ENCODE measurements at places on chromosomes 16 and 17.
A peak's percentile ranks its signal among the peaks of the same experiment; 100 is the strongest.

- H3K4me3 ChIP-seq, result no peak overlapping the region
- H3K27me3 ChIP-seq, result no peaks in the 10 kb centered on the region
- H3K36me3 ChIP-seq, result no peaks in the 10 kb centered on the region
- no peak for DNase-seq
These were observed 118.6 kb downstream of the PRKCA start for GRCh38 chr17:66420961-66421371.

DNA sequence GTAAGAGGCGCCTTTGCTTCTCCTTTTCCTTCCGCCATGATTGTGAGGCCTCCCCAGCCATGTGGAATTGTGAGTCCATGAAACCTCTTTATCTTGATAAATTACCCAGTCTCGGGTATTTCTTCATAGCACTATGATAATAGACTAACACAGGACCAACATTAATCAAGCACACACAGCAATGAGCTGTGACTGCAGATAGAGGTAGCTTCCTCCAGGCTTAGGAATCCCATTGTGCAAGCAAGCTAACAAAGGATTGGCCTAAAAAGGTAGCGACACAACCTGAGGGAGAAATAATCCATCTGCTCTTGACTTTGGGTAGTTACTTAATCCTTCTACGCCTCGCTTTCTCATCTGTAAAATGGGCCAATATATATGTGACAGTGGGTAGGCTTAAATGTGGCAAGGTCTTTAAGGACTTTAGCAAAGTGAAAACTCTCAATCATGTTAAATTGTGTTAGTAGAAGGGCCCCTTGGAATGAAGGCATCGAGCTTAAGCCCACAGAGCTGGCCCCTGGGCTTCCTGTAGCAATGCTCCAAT is 393.6 kb downstream of the SOX9 start:
- H3K27me3 ChIP-seq, result no peaks in the 10 kb centered on the region
- H3K4me1 ChIP-seq, result peaks cover 4% of the 10 kb centered on the region
- H3K36me3 ChIP-seq, result no peaks in the 10 kb centered on the region
- H3K4me3 ChIP-seq, result no peak overlapping the region
- no peak for DNase-seq

DNA sequence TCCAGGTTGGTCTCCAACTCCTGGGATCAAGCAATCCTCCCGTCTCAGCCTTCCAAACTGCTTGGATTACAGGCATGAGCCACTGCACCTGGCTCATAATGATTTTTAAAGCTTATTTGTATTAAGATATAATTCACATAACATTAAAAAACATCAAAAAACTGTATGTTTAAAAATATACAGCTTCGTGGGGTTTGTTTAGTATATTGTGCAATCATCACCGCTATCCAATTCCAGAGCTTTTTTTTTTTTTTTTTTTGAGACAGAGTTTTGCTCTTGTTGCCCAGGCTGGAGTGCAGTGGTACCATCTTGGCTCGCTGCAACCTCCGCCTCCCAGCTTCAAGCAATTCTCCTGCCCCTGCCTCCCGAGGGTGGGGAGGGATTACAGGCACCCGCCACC is 11.0 kb upstream of the SLC25A19 start:
- H3K36me3 ChIP-seq, result no peaks in the 10 kb centered on the region
- peaks cover 6% of the 10 kb centered on the region for H3K4me1 ChIP-seq
- H3K4me3 ChIP-seq, result no peak overlapping the region
- no peaks in the 10 kb centered on the region for H3K27me3 ChIP-seq

DNA sequence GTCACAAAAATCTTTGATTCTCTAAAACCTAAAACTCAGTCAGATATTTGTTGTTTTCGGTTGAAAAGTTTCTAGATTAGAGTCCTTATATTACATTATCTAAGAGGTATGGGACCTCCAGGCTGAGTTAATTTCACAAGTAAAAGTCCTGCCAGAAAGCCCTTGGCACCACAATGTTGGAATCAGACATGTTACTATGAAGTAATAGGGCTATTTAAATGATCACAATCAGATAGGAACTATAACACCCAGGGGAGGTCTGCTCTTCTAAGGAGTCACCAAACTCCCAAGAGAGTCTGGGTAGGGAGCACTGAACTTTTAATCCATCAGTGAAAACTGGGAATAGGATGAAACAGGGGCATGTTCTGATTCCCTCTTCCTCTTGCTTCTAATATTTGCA is 54.2 kb downstream of the WIPI1 start:
- no peaks in the 10 kb centered on the region for H3K27me3 ChIP-seq
- no peak overlapping the region for H3K4me3 ChIP-seq
- H3K36me3 ChIP-seq, result no peaks in the 10 kb centered on the region
- H3K4me1 ChIP-seq, result no peaks in the 10 kb centered on the region
- DNase-seq, result no peak
- no peak overlapping the region for H3K27ac ChIP-seq

DNA sequence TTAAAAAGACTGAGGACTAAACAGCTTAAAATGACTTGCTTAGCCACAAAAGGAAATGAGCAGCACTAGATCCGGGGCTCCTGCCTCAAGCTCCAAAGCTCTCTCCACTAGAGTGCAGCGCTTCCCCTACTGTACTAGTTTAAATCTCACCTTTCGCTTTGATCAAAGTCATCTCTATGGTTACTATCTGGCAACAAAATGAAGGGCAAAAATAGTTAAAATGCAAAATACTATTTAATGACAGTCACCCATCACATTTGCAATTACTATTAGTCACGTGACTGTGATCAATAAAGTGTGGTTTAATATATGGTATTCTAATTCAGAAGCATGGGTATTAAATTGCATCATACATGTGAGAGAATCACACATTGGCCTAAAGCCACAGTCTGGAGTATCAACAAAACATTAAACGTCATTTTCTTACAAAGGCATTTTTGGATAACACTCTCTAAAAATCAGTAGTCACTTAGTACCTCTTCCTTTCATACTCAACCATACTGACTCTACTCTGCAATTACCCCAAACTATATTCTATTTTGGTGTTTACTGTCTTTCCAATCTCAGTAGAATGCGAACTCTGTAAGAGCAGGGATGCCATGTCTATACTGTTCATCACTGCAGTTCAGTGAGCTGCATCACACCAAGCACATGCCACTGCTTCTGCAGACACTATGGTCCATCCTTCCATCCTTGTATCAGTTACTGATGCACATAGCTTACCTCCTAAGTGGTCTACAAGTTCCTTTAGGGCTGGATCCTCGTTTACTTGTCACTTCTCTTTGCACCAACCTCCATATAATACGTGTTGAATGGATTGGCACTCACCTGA is 6.2 kb downstream of the PSMD12 start:
- H3K27me3 ChIP-seq, result no peaks in the 10 kb centered on the region
- H3K36me3 ChIP-seq, result no peaks in the 10 kb centered on the region
- no peak overlapping the region for H3K4me3 ChIP-seq
- no peak for DNase-seq
- peaks cover 11% of the 10 kb centered on the region for H3K4me1 ChIP-seq

- H3K4me3 ChIP-seq, result no peak overlapping the region
- H3K27me3 ChIP-seq, result no peaks in the 10 kb centered on the region
- H3K36me3 ChIP-seq, result no peaks in the 10 kb centered on the region
- H3K27ac ChIP-seq, result no peak overlapping the region
These were observed 72.2 kb downstream of the RPGRIP1L start for GRCh38 chr16:53631236-53632025.

GRCh38 chr16:50967827-50968612 is 183.1 kb downstream of the SALL1 start:
- H3K36me3 ChIP-seq, result no peaks in the 10 kb centered on the region
- no peak overlapping the region for H3K27ac ChIP-seq
- no peaks in the 10 kb centered on the region for H3K4me1 ChIP-seq

DNA sequence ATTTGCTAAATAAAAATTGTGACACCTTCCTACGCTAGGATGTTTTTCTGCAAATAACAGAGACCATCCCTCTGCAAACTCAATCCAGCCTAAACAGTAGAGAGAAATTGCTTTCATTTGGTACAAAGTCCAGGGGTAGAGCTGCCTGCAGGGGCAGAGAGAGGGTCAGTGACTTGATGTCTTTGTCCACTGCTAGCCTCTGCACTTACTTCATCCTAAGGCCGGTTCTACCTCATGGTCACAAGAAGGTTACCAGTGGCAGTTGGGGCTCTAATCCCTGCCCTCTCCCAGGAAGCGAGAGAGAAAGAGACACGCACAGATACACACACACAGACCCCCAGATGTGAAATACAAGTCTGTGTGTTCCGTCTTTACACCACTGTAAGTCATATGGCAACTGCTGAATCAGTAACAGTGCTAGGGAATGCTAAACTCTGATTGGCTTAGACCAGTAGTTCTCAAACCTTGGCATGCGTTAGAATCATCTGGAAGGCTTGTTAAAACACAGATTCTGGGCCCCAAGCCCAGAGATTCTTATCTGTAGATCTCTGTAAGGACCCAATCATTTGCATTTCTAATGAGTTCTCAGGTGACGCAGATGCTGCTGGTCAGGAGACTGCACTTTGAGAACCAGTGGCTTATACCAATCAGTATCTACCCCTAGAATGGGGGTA is 13.1 kb upstream of the LPCAT2 start:
- no peak for DNase-seq
- H3K4me1 ChIP-seq, result no peaks in the 10 kb centered on the region
- H3K27me3 ChIP-seq, result no peaks in the 10 kb centered on the region
- H3K4me3 ChIP-seq, result no peak overlapping the region
- no peaks in the 10 kb centered on the region for H3K36me3 ChIP-seq

DNA sequence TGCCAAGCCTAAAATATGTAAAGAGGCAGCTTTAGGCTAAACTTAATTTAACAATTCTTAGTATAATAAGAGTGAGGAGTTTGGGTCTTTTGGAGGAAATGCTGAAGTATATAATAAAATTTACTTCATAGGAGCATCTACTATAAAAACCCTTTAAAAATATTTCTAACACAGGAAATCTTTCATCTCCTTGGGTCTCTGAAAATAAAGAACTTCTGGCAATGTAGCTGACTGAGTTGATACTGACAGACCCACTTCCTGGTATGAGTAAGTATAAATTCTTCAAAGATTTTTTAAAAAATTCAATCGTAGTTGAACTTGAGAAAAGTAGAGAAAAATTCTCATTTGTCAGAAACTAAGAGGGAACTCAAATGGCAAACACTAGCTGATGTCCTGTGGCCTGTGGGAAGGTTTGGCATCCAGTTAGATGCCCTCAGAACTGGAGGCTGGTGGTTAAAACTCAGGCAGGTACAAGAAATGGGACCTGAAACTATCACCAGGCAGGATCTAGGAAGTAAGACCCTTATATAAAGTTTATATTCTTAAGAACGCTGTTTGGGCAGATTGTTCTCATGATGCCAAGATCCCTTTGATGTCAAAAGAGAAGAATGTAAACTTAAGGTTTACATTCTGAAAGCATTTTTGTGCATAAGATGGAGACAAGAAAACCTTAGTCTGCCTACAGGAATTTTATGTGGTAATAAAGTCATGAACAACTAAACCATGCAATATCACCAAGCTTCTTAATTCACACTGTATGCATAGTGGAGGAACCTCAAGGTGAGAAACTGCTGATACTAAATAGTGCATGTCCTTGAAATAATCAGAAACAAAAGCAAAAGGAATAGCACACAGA is 6.2 kb downstream of the KRTAP4-6 start:
- H3K27me3 ChIP-seq, result no peaks in the 10 kb centered on the region
- no peaks in the 10 kb centered on the region for H3K4me1 ChIP-seq
- H3K4me3 ChIP-seq, result no peak overlapping the region
- no peak overlapping the region for H3K27ac ChIP-seq
- no peaks in the 10 kb centered on the region for H3K36me3 ChIP-seq

DNA sequence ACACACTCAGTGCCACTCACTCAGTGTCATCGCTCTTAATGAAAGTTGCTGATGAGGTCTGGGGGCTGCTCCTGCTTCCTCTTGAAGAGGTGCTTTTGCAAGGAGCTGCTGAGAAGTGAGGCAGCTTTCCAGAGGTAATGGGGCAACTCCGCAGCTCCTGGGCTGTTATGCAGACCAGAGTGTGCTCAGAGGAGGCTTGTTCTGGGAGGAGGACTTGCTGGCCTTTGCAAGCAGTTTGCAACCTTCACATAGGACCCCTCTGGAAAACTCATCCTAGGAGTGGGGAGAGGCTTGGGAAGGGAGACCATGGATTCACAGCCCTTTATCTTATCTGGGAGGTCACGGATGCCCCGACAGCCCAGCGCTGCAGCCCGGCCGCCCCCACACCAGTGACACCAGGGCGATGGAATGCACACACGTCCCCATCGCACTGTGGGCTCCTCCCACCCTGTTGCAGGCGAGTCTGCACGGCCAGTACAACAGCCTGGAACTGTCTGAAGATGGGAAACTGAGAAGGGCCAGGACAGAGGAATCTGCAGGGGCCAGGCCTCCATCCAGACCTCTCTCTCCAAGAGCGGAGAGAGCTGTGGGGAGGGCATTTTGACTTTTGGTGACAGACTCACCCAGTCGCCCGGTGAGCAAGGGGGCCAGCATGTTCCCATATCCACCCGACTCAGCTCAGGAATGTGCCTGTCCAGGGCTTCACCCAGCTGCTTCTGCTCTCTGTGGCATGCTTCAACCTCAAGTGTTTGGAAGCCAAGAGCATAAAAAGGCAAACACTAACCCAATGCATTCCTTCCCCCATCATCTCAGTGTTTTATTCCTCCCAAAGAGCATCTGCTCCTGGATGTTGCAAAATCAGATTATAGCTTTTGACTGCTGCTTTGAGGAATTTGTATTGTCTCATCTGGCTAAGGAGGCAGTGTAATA is 78.6 kb upstream of the ZNF469 start:
- peak; percentile 36 for DNase-seq
- peaks cover 18% of the 10 kb centered on the region for H3K4me1 ChIP-seq
- no peaks in the 10 kb centered on the region for H3K27me3 ChIP-seq
- no peaks in the 10 kb centered on the region for H3K36me3 ChIP-seq
- no peak overlapping the region for H3K27ac ChIP-seq

- no peak overlapping the region for H3K4me3 ChIP-seq
- no peaks in the 10 kb centered on the region for H3K27me3 ChIP-seq
These were observed 12.1 kb upstream of the NDUFAB1 start for GRCh38 chr16:23608194-23608593.

DNA sequence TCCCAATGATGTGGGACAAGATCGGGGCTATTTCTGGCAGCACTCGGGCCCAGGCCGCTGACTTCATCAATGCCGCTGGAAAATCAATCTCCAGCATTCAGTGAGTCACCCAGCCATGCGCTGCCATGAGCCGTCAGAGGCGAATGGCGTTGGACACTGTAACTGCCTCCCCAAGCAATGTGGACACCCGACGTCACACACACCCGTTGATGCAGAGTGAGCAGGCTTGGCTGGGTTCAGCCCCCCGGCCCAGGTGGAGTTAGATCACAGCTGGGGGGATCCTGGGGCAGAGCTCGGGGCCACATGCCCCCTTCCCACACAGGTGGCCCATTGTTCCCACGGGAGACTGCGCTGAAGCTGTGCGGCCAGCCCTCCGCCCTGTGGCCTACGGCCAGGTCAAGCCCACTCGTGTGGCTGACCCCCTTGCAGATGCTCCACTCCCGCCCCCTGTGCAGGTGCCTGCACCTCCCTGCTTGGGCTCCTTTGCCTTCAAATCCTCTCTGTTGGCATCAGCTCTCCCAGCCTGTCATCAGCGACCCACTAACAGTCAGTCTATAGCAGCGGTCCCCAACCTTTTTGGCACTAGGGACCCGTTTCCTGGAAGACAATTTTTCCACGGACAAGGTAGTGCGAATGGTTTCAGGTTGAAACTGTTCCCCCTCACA is 89.9 kb downstream of the TBC1D16 start:
- no peak overlapping the region for H3K4me3 ChIP-seq
